ENCODE measurements at places on chromosomes 16 and 17.
A peak's percentile ranks its signal among the peaks of the same experiment; 100 is the strongest.

DNA sequence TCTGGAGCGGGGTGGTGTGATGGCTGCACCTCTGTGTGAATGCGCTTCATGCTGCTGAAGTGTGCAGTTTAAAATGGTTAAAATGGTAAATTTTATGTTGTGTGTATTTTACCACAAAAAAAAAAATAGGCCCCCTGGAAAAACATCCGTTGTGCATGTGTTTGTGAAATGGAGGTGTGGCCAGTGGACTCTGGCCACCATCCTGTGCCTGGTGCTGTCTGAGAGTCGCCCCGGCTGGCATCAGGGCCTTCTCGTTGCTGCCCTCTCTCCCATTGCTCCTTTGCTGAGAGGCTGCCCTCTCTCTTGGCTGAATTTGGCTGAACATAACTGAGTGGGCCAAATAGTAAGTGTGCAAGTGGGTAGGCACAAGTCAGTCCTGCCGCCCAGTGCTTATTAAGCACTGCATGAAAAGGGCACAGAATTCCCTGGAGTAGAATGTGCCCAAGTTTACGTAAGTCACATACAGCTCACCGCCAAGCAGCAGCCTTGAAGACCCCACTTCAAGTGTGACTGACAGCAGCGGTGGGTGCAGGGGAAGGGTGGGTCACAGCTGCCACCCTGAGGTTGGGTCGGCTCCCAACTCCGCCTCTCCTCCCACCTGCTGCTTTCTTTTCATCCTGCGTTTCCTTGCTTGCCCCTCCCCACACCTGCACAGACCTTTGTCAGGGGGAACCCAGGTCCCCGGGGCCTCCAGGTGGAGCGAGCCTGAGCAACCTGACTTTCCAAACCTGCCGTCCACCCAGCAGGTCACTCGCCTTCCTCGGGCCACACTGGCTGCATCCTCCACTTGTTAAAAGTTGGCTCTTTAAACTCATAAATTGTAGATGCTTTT, 46.8 kb downstream of the FOXK2 start:
- DNase-seq: no peak

DNA sequence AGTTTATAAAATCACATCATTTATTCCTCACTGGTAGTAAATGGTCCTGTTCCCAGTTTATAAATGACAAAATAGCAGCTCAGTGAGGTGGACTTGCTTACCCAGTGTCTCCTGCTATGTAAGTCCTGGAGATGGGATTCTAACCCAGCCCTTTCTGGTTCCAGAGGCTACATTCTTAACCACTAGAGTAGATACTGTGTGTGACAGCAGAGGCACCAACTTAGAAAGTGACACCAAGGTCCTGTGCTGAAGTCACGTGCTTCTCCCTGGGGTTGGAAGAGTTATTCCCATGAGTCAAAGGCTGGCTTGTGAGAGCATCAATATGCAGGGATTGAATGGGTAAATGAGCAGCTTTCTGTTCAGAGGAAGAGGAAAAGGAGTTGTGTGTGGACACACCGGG, 167.3 kb upstream of the IRX3 start:
- no peak for DNase-seq

DNA sequence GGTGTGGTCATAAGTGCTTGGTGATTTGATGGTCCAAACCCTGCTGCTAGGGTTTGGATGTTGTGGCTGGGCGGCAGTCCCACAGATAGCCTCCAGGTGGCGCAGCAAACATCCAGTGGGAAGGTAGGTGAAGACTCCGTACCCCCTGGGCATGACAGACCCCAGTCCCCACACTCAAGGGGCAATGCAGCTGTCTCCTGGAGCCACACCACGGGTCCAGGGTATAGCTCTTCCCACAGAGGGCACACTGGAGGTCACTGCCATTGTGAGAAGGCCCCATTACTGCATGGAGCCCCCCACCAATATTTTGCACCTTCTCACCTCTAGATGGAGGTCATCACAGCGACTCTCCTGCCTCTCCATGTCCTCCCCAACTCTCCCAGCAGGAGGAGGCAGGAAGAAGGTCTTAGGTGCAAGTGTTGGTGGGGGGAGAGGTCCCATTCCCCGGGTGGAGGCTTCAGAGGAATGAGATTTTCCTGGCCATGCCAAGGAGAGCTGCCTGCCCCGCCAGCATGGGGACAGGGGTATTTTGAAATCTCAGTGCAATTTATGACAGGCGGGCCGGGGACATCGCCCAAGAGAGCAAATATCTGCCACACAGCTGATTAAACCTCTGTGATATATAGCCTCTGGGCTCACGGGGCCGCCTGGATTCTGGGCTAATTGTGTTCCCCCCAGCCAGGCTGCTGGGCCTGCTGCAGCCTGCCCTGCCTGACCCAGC, 17.1 kb upstream of the C17orf113 start:
- peak; percentile 58 for DNase-seq

DNA sequence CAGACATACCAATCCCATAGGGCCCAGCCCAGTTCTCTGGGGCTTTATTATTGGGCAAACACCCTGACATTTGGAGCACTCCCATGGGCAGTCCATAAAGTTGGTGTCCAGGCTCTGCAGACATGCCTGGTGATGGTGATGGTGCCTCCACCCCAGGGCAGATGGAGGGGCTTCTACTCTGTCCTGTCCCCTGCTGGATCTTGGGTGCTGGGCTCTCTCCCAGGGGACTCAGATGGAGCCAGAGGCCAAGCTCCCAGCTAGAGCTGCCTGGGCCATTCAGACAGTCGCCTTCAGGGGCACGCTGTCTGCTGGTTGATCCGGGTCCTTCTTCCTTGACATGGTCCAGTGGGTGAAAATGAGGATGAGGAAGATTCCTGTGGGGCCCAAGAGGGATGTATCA, 10.6 kb downstream of the CDH16 start:
- no peak for DNase-seq

DNA sequence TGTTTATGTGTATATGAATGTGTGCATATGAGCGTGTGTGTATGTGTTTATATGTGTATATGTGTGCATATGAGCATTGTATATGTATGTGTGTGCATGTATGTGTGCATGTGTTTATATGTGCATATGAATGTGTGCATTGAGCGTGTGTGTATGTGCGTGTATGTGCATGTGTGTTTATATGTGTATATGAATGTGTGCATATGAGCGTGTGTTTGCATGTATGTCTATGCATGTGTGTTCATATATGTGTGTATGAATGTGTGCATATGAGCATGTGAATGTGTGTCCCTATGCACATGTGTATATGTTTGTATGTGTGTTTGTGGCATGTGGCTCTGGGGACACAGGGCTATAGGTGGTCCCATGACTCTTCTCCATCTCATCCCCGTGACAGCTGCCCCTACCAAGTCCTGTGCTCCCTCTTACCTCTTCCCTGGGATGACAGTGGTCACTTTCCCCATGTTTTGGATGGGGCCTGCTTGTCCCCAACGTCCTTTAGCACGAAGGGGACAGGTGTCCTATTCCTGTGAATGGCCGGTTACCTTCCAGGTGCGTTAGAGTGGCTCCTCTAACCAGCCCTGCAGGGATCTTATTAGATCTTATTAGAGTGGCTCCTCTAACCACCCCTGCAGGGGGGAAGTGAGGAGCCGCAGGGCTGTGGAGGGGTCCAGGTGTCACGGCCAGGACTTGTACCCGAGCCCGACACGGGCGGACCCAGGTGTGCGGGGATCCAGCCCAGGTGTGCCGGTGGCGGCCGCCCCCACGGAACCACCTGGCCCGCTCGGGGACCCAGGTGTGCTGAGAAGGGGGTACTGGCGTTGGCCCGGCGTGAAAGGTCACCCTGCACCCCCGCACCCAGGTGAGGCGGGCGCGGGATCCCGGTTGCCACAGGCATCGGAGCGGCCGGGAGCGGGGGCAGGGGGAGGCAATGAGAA, 105.6 kb downstream of the SEC14L1 start:
- DNase-seq: no peak

- no peak for DNase-seq
Measured at GRCh38 chr17:3804503-3804931, 3.5 kb upstream of the ITGAE start.

- no peak for DNase-seq
Measured at GRCh38 chr17:79230576-79230975, 156.0 kb downstream of the ENGASE start.

DNA sequence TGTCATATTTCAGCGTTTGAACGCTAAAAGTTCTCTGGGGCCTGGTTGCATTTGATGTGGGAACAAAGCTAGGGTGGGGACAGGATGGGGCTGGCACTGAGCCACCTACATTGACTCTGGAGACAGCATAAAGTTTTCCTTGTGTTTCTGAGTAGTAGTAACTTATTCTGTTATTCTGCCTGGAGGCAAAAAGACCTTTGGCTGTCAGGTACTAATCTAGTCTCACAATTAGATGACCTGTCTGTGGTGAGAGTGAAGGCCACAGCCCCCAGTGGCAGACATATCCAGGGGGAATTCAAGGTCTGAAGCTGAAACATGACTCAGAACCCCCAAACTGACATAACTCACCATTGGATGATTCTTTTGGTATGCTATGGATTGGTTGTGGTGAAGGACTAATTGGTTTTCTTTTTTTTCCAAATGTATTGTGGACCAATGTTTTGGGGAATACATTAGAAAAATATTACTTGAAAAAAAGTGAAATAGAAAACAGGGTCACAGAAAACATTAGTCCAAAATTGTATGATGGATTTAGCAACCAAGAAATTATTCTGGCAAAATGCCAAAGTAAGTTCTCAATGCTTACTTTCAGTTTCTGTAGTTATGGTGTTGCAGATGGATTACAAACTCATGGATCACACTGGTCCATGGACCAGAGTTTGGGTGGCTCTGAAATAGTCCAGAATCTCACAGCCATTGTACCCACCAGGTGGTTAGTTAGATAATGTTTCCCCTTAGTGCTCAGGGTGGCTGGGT, 10.5 kb upstream of the SALL1 start:
- DNase-seq: peak; percentile 6

DNA sequence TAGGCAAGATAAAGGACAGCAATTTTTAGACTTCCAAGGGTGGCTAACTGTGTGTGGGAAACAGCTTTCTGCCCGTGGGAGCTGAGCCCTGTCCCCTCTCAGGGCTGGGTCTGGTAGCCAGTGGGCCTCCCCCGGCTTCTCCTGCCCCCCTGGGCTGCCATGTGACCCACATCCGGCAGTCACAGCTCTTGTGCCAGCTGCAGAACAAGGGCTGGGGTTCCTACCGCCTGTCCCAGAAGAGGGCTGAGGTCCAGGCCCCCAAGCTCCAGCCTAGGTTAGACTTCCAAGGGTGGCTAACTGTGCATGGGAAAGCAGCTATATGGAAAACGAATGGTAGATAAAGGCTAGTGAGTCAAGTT, 6.1 kb downstream of the GAST start:
- no peak for DNase-seq

Measured in lung (tissue), 17 donors.